ENCODE measurements at places on chromosomes 1 and 21. TPM values are rescaled to one million over a fixed set of nuclear protein-coding genes. Genes with fewer than 3 reads are reported as not detected.

DIO1 gene
- not detected for total RNA-seq

BCL2L15 gene
- total RNA-seq: 6.2 TPM

DNA sequence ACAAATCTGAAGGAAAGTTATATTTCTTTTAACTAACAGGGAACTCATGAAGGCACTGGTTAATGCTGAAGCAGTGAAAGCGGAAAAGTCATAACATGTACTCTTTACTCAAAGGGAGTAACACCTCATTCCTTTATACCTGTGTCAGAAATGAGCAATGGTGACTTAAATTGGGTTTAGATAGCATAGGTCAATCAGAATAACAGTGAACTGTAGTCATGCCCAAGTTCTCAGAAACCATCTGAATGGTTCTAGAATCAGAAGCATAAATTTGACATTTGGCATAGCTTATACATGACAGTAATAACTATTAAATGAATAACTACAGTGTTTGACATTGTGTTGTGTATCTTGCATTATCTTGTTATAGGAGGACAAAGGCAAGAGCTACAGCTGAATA lies 382.0 kb downstream of the NUF2 start:
- DNase-seq: no peak

- DNase-seq: no peak
These were observed 656.9 kb downstream of the KCNT2 start for GRCh38 chr1:195951313-195951712.

- DNase-seq: no peak
These were observed 69.5 kb upstream of the HUNK start for GRCh38 chr21:31803039-31804007.

GRCh38 chr1:168097921-168098528 lies 38.7 kb downstream of the GPR161 start:
- DNase-seq: no peak

GRCh38 chr21:34967509-34968289 lies 81.4 kb downstream of the RUNX1 start:
- no peak for DNase-seq

DNA sequence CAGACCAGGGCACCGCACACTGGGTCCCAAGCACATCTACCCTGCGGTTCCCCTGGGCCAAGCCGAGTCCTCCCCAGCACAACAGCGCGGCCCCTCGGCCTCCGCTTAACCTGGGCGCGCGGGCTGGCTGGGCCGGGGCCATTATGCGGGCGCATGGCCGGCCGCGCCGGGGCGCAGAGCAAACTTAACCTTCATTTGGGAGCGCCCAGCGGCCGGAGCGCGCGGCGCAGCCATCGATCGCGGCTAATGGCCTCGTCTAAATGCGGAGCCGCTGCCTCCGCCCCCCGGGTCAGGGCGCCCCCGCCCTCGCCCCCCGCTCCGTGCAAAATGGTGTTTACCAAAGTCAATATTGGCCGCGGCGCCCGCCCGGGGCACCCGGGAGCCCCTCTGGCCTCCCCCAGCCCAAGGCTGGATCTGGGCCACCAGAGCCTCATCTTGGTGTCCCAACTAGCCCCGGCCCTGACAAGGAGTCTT lies 272.1 kb downstream of the TRABD2B start:
- no peak for DNase-seq

GRCh38 chr1:109112056-109112651 lies 1.8 kb upstream of the ELAPOR1 start:
- no peak for DNase-seq

DNA sequence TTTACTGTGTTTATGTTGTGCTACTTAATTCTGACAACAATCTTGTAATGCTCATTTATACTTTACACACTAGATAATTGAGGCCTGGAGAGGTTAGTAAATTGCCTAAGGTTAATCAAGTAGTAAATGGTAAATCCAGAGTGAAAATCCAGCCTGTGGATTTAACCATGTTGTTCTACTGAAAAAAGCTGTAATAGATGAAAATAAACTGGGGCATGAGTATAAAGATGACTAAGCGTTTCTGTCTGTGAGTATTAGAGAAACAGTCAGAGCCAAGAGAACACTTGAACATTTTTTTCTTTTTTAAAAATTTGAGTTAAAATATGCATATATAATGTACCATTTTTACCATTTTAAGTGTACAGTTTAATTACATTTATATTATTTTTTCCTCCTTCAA lies 47.9 kb upstream of the LEPR start:
- no peak for DNase-seq

DNA sequence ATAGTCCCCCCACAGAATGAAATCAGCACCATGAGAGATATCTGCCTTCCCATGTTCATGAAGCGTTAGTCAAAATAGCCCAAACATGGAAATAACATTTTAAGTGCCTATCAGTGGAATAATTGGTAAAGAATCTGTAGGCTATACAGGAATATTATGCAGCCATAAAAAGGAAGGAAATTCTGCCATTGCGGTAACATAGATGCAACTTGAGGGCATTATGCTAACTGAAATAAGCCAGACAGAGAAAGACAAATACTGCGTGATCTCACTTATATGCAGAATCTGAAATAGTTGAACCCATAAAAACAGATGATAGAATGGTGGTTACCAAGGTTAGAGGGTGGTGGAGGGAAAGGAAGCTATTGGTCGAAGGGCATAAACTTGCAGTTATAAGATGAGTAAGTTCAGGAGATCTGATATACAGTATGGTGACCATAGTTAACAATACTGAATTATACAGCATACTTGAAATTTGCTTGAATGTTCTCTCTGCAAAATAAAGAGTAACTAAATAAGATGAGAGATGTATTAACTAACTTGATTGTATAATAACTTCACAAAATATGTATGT lies 699 bp upstream of the IL23R start:
- DNase-seq: no peak

DNA sequence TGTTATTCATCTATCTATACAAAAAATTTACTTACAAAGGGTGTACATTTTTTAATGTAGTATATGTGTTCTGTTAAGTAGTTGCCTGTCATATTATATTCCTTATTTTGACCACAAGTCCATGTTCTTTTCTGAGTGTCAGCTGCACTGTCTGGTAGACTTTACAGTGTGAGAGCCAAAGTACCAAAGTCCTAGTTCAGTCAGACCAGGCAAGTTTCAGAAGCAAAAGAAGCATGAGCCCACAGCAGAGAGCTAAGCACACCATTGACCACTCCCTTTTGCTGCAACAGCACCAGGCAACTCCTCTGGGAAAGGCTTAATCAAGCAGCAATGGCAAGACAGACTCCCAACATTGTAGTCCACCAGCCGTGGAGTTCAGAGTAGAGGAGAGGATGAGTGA lies 631.9 kb upstream of the PKN2 start:
- DNase-seq: no peak

DNA sequence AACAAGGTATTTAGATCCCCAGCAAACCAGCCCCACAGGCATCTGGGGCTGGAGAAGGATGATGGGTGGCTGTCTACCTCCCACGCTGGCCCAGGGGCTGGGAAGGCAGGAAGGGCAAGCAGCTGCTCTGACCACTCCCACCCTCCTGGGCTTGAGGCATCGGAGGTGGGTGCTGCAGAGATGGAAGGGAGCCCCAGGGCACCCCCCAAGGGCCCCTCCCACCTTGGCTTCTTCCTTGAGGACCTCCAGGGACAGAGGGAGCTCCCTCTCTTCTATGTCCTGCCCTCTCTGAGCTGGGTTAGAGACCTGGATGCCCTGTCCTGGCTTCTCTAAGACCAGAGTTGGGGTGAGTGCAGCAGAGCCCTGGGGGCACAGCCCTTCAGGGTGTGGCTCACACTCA lies 3.1 kb downstream of the CD52 start:
- no peak for DNase-seq

DNA sequence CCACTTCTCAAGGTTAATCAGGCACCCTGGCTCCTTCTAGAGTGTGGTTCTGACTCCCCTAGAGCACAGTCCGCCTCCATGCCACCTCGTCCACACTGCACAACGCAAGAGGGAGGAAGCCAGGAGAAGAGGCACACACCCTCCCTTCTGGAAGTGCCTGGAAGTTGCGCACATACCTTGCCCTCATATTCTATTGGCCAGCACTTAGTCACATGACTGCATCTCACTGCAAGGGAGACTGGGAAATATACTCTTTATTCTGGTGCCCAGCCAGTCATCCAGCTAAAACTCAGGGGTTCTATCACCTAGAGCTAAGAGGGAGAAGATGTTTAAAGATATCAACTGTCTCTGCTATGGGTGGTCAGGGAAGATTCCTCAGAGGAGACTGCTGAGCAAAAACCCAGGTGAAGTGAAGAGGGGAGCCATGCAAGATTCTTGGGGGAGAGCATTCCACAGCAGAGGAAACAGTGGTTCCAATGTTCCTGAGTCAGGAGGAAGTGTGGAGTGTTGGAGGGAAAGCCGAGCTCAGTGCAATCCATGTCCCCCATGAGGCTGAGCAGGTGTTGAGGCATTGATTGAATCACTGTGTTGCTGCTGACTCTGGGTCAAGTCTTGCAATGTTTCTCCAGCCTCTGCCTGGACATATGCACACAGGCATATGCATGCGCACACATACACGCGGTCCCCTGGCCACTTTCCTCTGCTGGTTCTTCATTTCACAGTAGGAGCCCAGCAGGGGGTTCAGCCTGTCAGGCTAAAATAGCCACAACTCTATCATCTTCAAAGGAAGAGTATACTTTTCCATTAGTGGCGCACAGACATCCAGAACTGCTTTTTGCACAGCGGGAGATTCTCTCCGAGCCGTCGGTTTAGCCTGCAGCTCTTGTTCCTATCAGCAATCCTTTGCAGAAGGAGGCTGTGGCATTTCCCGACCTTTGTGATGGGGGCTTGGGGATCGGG lies 22.3 kb upstream of the KLHDC7A start:
- no peak for DNase-seq

GRCh38 chr1:192603218-192603787 lies 27.7 kb downstream of the RGS1 start:
- no peak for DNase-seq

- no peak for DNase-seq
These were observed 9.9 kb upstream of the C1QA start for GRCh38 chr1:22626237-22627157.
